Stimulated activated CD4-positive, alpha-beta T cell treated with anti-CD3 and anti-CD28 coated beads, Interleukin-12 subunit alpha, Interleukin-12 subunit beta, amount 100 ng/mL, for 24 hours (primary cell): ENCODE measurements at places on chromosomes 6 and 20.

DNA sequence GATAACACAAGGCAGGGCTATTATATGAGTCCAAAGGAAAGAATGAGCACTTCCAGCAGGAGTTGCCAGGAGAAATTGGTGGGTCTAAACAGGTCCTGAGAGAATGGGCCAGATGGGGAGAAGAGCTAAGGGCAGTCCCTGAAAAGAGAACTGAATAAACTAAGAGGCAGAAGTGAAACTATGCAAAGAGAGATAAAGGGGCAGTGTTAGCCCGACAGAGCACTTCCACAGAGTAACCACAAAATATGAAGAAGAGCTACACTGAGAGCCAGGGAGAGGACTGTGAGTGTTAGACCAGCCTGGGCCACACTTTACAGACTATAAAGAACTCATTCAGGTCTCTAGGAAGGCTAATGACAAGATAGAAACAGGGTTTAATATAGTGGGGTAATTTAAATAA, 43.8 kb downstream of the RALGAPA2 start:
- no peak for DNase-seq

GRCh38 chr6:106894978-106895702, 79.4 kb downstream of the CD24 start:
- DNase-seq: no peak

- no peak for DNase-seq
These were observed 441.1 kb upstream of the ARID1B start for GRCh38 chr6:156336089-156336488.

DNA sequence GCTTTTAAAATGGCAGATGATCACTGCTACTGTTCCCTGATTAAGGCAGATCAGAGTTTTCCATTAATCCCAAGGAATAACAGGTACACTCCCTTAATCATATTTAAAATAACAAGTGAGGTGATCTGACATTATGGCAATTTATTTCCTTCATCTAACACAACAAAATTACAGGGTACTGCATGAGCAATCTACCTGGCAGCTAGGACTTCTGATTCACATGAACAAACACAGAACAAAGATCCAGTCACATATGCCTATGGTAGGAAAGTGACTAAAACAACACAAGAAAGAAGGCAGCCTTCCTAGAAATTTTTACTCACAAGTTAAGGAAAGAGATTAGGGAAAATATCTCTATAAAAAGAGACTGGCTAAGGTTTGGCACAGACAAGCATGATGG, 33.2 kb downstream of the MAP7 start:
- DNase-seq: no peak

- no peak for DNase-seq
These were observed 7.4 kb downstream of the DEFB127 start for GRCh38 chr20:164618-165017.

GRCh38 chr6:52503851-52504781, 72.7 kb downstream of the TRAM2 start:
- no peak for DNase-seq

GRCh38 chr6:136103763-136104311, 146.3 kb downstream of the MTFR2 start:
- no peak for DNase-seq

DNA sequence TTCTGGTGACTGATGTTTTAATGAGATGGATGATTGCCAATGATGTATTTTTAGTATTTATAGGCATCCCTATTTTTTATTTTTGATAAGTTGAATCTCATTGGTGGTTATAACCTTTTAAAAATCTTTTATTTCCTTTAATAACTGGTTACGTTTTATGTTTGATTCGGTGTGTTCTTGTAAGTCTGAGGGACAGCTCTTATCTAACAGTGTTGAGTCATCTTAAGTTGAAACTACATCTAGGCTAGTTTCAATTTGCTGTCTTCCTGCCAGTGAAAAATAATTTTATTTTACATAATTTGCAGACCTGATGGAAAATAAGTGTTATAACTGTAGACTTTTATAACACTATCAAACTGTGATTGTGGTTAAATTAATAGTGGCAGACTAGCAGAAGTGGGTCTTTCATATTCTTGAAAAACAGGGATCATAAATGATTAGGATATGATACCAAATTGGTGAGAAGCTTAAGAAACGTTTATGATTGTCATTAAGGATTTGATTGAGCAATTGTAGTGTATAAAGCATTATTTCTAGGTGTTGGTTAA, 4.6 kb downstream of the AFDN start:
- DNase-seq: no peak

DNA sequence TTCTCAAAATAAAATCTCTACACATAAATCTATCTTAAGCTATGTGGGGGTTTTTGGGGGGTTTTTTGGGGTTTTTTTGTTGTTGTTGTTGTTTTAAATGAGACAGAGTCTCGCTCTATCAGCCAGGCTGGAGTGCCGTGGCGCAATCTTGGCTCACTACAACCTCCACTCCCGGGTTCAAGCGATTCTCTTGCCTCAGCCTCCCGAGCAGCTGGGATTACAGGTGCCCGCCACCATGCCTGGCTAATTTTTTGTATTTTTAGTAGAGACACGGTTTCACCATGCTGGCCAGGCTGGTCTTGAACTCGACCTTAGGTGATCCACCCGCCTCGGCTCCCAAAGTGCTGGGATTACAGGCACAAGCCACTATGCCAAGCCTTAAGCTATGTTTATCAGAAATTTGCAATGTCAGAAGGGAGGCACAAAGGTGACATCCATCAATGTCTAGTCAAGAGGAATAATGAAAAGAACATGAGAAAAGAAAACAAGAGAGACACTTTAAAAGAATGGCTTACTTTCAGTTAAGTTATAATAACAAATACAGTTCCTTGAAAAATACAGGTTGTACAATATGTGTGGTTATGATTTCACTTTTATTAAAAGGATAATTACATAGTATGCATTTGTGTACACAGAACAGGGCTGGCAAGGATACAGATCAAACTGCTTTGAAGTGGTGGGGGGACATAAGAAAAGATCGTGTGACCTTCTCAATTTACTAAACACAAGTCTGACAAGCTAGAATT, 28.6 kb downstream of the SLC23A2 start:
- DNase-seq: no peak

DNA sequence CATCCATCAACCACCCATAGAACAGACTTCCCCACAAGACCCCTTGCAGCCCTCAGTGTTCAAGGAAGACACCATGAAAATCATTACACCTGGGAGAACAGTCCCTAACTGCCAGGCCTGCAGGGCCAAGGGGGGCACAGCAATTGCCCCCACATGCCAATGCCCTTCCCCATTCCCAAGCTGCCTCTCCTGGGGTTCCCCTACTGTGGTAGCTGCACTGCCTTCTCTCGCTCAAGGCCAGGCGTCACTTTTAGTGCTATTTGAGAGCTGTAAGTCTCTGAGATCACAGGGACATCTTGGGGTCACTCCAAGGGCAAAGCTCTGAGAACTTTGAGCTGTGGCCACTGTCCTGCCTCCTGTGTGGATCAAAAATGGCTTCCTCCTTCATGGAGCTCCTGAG, 6.0 kb upstream of the ACSS1 start:
- DNase-seq: no peak

DNA sequence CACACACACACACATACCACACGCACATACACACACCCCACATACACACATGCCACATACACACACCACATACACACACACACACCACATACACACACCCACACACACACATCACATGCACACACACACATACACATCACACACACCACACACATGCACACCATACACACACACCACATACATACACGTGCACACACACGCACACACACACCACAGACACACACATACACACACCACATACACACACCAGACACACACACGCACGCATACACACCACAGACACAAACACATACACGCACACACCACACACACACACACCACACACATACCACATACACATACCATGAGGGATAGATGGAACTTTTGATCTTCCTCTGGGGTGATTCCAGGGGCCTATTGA, 90.2 kb downstream of the DLGAP4 start:
- no peak for DNase-seq

- peak; percentile 16 for DNase-seq
These were observed 102.8 kb downstream of the MOXD1 start for GRCh38 chr6:132298344-132298949.

GRCh38 chr6:43762966-43763695, 6.9 kb upstream of the VEGFA start:
- DNase-seq: no peak

GRCh38 chr6:39302669-39303424, 11.4 kb downstream of the KCNK17 start:
- peak; percentile 91 for DNase-seq

DNA sequence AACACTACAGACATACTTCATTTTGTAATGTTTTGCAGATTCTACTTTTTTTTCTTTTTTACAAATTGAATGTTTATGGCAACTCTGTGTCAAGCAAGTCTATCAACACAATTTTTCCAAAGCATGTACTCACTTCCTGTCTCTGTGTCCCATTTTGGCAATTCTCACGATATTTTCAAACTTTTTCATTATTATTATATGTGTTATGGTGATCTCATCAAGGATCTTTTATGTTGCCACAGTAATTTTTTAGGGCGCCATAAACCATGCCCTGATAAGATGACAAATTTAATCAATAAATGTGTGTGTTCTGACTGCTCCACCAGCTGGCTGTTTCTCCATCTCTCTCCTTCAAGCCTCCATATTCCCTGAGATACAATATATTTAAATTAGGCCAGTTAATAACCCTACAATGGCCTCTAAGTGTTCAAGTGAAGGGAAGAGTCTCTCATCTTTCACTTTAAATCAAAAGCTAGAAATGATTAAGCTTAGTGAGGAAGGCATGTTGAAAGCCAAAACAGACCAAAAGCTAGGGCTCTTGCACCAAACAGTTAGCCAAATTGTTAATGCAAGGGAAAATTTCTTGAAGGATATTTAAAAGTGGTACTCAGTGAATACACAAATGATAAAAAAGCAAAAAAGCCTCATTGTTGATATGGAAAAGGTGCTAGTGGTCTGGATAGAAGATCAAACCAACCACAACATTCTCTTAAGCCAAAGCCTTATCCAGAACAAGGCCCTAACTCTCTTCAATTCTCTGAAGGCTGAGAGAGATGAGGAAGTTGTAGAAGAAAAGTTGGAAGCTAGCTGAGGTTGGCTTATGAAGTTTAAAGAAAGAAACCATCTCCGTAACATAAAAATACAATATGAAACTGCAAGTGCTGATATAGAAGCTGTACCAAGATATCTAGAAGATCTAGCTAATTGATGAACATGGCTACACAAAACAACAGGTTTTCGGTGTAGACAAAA, 194.4 kb upstream of the TAB2 start:
- DNase-seq: no peak

DNA sequence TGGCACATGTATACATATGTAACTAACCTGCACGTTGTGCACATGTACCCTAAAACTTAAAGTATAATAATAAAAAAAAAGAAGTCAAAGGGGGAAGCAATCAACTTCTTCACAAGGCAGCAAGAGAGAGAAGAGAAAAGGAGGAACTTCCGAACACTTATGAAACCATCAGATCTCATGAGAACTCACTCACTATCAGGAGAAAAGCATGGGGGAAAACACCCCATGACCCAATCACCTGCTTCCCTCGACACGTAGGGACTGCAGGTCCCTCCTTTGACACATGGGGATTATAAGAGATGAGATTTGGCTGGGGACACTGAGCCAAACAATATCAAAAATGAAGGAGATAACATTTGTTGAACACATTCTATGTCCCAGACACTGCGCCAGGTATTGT, 94.8 kb upstream of the PHACTR1 start:
- DNase-seq: no peak

DNA sequence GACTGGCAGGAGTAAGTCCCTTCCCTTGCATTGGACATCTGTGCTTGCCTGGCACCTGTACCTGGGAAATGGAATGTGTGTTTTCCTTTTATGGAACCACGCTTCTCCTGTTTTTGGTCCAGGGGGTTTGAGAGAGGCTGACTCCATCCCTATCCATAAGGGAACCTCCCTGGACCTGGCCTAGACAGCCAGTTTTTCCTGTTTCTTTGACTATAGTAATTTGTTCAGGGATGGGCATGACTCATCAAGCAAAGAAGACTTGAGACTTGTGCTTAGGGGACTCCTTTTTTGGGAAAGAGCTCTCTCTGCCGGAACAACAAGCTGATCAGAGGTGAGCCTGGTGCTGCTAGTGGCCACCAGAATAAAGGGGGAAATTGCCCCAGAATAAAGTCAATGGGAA, 393.8 kb downstream of the CDH26 start:
- no peak for DNase-seq

DNA sequence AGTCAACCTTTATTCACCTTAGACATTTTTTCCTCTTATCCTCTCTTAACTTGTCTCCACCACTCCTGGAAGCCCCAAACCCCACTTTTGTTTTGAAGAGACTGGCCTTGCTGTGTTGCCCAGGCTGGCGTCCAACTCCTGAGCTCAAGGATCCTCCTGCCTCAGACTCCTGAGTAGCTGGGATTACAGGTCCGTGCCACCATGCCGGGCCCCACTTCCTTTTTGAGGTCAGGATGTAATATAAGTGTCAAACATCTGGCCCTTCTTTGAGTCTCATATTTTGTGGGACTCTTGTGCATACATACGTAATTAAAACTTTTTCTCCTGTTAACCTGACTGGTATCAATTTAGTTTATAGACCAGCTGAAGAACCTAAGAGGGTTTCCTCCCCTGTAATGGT, 1.4 kb upstream of the CDK19 start:
- DNase-seq: no peak

GRCh38 chr6:73525546-73526330, 4.9 kb upstream of the EEF1A1 start:
- no peak for DNase-seq

GRCh38 chr6:90460051-90460450, 126.8 kb downstream of the MAP3K7 start:
- DNase-seq: no peak

DNA sequence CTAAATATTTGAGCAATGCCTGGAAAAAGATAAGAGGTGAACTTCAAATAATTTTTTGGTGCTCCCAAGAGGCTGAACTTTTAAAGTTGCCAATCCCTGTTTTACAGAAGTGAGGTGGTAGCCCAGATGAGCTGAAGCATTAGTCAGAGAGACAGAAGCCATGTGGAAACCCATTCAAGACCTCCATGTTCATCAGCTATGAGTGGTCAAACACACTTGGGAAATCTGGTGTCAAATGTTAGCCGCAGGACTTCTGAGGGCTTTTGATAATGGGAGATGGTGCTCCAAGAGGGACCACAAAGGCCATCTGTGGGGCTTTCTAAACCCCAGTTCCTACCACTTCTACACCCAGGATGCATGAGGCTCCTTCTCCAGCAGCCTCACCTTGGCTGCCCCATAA, 77.5 kb upstream of the MRPS10 start:
- no peak for DNase-seq

GRCh38 chr6:16754876-16755275, 6.4 kb downstream of the ATXN1 start:
- no peak for DNase-seq

DNA sequence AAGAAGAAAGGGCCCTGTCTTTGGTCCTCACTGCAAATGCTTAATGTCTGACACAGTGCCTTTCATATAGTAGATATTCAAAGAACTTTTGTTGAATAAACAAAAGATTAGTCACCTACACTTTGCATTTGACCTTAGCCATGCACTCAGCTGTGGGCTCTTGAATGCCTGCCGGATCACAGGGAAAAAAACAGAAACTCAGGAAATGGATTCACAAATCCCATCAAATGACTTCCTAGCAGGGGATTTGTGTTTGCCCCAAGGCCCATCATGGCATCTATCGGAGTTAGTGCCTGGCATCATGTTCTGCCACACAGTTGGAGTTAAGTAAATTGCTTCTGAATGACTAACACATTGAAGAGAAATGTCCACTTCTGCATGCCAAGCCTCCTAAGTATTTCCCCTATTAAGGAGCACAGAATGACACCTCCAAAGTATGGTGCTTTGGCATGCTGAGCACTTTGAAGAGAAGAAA, 72.3 kb upstream of the DST start:
- DNase-seq: no peak

- DNase-seq: no peak
These were observed 14.8 kb downstream of the DSTN start for GRCh38 chr20:17584689-17585088.
